Foreskin keratinocyte (primary cell): ENCODE measurements at places on chromosomes 13 and 19. TPM values are rescaled to one million over a fixed set of nuclear protein-coding genes. Genes with fewer than 3 reads are reported as not detected.

DNA sequence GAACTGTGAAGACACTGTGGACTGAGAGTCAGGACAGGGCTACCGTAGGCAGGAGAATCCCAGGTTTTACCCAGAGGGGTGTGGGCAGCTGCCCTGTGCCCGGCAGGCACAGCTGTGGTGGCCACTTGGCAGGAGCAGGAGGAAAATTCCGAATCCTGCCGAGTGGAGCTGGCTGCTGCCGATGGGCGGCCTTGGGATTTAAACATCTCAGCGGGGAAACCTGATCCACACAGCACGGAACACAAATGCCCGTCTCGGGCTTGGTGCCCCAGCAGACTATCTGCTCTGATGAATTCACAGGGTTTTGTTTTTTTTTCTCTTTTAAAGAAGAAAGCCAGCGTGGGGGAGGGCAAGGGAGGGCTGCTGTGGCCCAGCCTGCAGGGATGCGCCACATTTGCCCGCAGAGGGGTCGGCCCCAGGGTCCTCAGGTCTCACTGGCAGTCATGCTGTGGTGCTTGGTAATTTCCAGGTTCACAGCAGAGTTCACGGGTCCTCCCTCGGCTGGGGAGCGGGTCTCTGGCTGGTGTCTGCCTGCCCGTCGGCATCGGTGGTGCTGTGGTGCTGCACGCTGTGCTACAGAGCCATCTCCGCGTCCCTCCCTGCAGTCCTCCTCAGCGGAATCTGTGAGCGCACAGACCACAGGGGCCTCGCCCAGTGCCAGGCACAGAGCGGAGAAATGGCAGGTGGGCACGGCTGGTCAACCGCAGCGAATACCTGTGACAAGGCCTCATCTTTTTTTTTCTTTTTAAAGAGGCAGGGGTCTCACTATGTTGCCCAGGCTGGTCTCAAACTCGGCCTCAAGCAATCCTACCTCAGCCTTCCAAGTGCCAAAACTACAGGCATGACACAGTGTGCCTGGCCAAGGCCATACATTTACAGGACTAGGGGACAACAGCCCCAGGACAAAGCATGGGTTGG is 28.1 kb downstream of the MPND start:
- no peak for DNase-seq

The SELENOV gene
- not detected in 2 replicates for polyA plus RNA-seq

The ZSCAN4 gene
- polyA plus RNA-seq = 0.03 and 0.06 TPM in 2 replicates

DNA sequence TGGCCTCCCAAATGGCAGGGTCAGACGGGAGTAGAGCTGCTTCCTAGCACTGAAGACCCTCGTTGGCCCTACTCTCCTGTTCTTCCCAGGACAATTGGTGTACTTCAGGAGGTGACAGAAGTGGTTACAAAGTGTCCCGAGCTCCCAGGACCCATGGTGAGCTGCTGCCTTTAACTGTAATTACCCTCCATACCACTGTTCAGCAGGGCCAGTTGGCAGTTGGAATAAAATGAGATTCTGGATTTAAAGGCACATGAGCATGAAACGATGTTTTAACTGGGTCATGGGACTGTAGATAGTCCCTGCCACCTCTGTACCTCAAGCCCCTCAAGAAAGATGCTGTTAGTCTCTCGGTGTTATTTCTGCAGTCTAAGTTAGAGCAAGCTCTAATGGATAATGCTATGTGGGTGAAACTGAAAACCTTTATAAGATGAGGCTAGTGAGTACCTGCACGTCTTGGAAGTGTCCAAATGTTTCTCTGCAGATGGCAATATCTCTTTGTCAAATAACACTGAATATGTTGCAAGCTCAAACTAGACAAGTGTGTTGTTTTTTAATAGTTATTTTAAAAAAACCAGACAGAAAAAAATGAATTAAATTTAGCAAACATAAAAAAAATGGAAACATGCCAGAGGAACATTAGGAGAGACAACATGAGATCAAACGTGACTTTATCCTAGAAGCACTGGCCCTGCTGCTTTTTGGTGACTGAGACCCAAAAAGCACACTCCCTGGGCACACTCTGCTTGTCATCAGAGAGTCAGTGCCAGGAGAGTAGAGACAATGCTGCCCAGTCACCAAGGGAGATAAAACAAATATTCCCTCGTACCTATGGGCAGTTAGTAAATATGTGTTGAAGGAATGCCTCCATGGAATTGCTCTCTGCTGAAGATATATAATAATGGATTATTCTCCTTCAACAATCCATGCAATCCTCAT is 266.3 kb downstream of the LMO7 start:
- DNase-seq = no peak

DNA sequence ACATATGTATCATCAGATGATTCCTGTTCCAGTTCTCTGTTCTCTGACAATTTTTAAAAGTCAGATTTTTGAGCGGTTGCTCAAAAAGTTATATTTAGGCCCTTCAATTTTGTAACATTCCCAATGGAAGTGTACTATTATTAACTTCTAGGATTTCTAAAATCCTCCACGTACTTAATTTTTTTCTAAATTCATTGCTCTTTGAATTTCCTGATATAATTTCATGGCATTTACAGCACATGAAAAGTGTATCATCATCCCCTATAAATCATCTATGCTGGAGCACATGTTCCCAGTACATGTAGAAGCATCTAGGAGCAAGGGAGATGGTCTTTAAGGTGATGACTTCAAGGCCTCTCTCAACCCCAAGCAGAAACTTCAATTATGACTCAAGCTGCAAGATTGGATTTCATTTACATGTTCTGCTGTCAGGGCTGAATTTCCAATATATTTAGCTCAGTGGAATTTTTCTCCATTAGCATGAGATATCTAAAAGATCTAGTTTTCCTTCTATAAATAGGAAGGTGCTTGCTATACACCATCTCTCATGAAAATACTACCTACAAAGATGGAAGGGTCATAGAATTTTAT is 392.8 kb upstream of the MIR17HG start:
- no peak for DNase-seq

The URAD gene
- not detected in 2 replicates for polyA plus RNA-seq

DNA sequence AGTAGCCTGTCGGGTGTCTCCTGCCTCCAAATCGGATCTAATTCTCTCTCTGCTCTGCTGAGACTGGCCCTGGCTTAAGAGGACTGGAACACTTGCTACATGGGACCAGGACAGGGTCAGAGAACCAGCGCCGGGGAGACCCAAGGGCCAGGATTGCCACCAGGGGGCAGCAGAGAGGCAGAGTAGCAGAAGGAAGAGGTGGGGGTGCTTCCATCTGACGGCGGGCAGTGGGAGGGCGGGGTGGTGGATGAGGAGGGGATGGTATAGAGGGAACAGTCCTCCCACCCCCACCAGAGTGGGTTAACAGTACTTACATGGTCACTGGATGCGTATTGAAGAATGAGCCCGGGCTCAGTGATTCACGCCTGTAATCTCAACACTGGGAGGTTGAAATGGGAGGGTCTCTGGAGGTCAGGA is 11.9 kb downstream of the SELENOW start:
- DNase-seq = no peak

DNA sequence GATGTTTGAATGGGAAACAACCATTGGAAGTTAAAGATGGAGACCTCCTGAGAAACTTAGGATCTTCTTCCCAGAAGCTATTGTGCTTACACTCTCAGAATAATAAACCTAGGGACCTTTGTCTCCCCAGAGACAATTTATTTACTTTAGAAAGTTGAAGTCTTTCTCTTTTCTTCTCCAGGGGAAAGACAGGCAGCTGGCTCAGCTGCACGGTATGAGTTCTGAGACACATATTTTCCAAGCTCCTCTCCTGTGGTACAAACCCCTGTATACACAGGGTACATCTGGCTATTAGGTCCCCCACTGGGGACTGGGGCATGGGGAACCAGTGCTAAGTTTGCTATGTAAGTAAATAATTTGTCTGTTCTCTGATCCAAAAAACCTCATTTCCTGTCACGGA is 67.5 kb upstream of the POSTN start:
- no peak for DNase-seq

The PLPPR2 gene
- 10.4 and 12.2 TPM in 2 replicates for polyA plus RNA-seq

- no peak for DNase-seq
These were observed 5.9 kb upstream of the MATK start for GRCh38 chr19:3792114-3792513.

The SMIM24 gene
- 0.08 TPM in 1 of 2 replicates, not detected in the other for polyA plus RNA-seq

DNA sequence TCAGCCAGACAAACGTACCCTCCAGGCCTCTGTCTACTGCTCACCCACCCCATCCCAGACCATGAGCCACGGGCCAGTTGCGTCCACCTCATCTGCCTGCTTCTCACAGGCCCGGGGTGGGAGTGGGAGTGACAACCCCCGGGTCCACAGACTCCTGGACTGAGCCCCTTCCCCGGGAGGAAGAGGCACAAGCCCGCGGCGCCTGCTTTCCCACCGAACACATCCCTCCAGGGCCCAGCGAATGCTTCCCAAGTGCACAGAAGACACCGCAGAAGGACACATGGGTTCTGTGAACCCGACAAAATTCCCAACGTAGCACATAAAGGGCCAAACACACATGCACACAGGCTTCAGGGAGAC is 18.0 kb upstream of the PLPP2 start:
- no peak for DNase-seq
